Glomerular endothelial cell (primary cell): ENCODE measurements at places on chromosomes 3 and 15. TPM values are rescaled to one million over a fixed set of nuclear protein-coding genes. Genes with fewer than 3 reads are reported as not detected.

The OR5AC2 gene
- not detected in 2 replicates for total RNA-seq

The MOBP gene
- 0.23 TPM in 1 of 2 replicates, not detected in the other for total RNA-seq

The TLNRD1 gene
- total RNA-seq = 46.5 and 60.2 TPM in 2 replicates

DNA sequence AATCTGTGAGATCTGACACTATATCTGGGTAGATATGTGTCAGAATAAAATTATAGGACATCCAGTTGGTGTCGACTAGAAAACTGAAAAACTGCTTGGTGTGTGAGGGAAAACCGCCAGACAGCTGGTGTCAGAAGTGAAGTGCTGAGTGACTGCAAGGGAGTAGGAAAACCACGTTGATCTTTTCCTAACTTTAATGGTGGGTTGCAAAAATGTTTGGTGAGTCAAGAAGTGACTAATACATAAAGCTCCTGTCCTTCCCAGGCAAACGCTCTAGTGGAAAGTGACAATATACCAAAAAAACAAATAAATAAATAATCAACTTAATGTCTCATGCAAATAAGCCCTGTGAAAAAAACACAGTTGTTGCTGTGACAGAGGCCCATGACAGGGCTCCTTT, 7.3 kb upstream of the CD96 start:
- no peak for DNase-seq

GRCh38 chr3:53464424-53464823, 30.0 kb upstream of the CACNA1D start:
- DNase-seq = no peak

DNA sequence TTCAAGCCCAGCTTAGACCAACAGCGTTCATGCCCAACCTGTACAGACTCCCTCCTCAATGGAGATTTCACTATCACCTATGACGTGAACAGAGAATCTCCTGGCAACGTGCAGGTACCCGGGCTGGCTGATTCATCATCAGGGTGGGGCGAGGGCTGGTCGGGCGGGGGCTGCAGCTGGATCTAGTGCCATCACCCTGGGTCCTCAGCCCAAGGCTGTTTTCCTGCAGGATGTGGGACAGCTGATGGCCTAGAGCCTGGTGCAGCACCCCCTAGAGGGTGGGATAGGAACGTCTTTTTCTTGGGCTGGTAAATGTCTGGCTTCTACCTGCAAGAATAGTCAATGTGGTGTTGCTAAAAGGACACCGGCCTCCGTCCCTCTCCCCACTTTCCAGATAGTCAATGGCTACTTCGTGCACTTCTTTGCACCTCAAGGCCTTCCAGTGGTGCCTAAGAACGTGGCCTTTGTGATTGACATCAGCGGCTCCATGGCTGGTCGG, 4.4 kb downstream of the ITIH3 start:
- DNase-seq = peak; percentile 9

DNA sequence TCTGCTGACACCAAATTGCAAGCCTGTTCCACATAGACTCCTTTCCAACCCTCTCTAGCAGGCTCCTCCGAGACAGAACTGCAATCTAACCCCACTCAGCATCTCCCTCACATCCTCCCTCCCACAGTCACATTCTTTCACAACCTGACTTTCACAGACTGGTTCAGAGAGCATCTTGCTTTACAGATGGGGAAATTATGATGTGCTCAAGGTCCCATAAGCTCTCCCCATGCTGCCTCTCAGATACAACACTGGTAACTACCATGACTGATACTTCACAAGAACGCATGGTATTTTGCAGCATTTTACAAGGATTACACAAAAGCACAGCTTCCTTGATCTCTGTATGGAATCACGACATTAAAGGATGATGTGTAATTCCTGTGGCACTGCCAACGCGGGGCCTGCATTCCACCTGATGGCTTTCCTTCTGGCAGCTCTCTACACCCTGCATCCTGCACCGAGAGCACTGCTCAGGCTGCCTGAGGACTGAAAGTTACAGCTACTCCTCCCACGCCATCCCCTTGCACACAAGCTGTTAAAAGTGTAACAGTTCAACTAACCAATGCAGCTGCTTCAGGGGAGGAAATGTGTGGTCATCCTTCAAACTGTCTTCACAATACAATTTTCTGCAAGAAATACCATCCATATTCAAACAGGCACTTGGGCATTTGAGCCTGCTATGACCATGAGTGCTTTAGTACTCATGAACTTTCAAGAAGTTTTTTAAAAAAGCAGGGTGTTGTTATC, 27.6 kb downstream of the TBC1D2B start:
- no peak for DNase-seq

- no peak for DNase-seq
Measured at GRCh38 chr15:68061171-68061570, 7.1 kb downstream of the PIAS1 start.

DNA sequence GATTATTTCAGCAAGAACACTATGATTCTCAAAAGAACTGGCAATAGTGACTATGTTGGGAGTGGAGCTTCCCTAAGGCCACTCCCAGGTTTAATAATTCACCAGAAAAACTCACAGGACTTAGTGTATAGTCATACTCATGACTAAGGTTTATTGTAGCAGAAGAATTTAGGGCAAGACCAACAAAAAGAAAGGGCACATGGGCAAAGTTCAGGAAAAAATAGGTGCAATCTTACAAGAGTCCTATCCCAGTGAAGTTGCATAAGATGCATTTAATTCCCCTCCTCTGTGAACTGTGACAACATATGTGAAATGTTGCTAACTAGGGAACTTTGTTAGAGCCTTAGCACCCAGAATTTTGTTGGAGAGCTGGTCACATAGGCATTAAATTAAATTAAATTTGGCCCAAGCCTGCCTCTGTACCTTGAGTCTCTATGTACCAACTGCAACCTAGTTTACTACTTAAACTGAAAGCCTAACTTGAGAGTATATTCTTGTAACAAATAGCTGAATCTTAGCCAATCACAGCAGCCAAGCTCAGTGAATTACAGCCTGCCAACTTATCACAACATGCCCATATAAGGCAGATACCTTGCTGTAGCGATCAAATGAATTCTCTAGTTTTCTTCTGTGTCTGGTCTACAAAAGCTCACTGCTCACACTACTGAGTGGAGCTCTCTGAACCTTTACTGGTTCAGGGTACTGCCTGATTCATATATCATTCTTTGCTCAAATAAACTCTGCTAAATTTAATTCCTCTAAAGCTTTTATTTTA, 386.2 kb upstream of the ARHGEF26 start:
- no peak for DNase-seq

- DNase-seq = no peak
Measured at GRCh38 chr15:88513195-88513594, 33.3 kb downstream of the DET1 start.

- DNase-seq = no peak
Measured at GRCh38 chr15:67556976-67557570, 14.6 kb downstream of the MAP2K5 start.

GRCh38 chr3:8486936-8487335, 14.7 kb upstream of the LMCD1 start:
- DNase-seq = no peak
